LHCN-M2 (cell line): ENCODE measurements at places on chromosomes 7 and 10. TPM values are rescaled to one million over a fixed set of nuclear protein-coding genes. Genes with fewer than 3 reads are reported as not detected.

The BEND7 gene
- 4.2 and 5.6 TPM in 2 replicates for total RNA-seq

DNA sequence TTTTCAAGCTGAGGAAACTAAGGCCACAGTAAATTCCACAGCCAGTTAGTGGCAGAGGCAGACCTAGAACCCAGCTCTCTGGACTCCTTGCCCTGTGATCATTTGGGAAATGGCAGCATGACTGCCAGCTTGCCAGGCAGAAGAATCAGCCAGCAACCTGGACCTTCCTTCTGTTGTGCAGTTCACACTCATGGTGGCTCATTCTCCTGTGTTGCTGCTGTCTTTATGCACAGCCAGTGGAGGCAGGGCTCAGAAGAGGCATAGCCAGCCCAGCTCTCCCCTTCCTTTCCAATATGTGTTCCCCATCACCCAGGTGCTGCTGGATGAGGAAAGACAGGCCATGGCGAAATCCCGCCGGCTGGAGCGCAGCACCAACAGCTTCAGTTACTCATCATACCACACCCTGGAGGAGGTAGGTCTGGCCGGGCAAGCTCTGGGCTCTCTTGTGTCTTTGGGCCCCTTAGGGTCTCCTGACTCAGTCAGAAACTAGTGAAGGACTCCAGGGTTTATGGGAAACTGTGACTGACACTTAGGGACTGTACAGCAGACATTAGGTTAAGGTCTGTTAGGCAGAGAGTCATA lies 14.8 kb downstream of the CPA5 start:
- no peak for DNase-seq

The EGR2 gene
- 0.13 and 0.46 TPM in 2 replicates for total RNA-seq

The NCAPG2 gene
- total RNA-seq: 73.7 and 83.5 TPM in 2 replicates

The KIAA1549 gene
- 2.5 and 3.3 TPM in 2 replicates for total RNA-seq

- DNase-seq: peak; percentile 66
Observed at GRCh38 chr7:131370523-131370968, 42.9 kb downstream of the MKLN1 start.

GRCh38 chr7:56077681-56078080 lies 13.6 kb downstream of the SUMF2 start:
- DNase-seq: no peak

The DOCK1 gene
- 38.0 and 45.5 TPM in 2 replicates for total RNA-seq

DNA sequence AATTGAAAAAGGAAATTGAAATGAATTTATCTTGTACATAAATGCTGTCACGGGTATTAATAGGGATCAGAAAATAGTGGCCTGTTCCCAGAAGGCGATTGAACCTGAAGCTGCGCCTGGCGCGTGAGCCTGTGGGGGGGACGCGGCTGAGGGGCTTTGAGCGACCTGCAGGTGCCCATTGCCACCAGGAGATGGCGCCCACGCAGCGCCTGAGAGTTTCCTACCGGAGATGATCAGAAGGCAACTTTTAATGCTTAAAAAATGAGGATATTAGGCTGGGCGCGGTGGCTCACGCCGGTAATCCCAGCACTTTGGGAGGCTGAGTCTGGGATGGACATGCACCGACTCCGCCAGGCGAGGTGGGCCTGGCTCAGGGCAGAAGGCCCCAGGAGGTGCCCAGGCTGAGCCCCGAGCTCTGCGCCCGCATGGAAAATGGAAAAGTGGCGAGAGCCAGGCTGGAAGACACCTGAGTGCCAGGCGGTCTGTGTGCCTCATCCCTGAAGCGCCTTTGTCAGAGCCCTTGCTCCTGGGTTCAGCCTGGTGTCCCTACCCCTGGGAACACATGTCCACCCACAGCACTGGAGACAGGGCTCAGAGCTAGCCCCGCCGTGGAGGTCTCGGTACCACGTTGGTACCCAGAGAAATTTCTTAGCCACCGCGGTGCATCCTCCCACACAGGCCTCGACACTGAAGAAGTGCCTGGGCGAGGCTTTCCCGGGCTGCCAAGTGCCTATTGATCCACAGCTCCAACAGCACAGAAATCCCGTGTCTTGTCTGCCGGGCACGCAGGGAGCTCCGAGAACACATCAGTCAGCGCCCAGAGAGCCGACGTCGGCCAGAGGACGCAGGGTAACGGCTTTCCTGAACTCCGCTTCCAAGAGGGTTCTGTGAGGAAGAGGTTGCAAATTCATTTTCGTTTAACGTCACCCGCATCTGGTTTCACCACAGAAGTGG lies 117.4 kb downstream of the INPP5A start:
- peak; percentile 38 for DNase-seq

The GIMAP8 gene
- 0.06 TPM in 1 of 2 replicates, not detected in the other for total RNA-seq

The FBXL13 gene
- total RNA-seq: 0.63 and 2.4 TPM in 2 replicates

DNA sequence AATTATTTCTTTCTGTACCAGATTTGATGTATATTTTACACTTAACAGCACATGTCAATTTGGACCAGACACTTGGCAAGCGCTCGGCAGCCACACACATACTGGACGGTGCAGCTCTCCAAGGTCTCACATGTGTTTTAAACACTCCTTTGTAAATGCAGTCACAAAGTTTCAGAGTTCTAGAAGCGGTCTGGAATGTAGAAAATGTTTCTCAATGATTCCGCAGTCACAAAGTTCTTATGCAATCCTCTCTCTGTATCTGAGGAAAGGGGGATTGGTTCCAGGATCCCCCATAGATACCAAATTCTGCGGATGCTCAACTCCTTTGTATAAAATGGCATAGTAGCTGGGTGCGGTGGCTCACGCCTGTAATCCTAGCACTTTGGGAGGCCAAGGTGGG lies 253.0 kb upstream of the GRB10 start:
- DNase-seq: no peak

DNA sequence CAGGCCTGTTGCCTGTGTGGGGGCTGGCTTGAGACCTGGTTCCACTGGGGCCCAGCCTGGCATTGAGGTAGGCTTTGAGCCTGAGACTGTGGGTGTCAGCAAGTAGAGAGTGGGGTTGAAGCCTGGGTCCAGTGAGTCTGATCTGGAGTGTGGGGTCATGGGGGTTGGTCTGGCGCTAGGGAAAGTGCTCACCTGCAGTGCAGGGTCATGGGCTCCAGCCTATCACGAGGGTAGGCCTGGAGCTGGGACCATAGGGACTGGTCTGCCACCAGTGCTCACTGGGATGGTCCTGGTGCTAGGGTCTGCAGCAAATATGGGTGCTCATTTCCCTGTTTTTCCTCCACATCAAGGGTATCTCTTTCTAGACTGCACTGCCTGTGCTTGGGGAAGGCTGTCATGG lies 95.4 kb upstream of the KLF14 start:
- DNase-seq: no peak

- no peak for DNase-seq
Observed at GRCh38 chr10:33975481-33975880, 641.0 kb upstream of the NRP1 start.

The NME8 gene
- not detected in 2 replicates for total RNA-seq

- DNase-seq: no peak
Observed at GRCh38 chr7:47400741-47401206, 181.1 kb downstream of the TNS3 start.

The SYNPO2L gene
- 0.32 and 0.63 TPM in 2 replicates for total RNA-seq

DNA sequence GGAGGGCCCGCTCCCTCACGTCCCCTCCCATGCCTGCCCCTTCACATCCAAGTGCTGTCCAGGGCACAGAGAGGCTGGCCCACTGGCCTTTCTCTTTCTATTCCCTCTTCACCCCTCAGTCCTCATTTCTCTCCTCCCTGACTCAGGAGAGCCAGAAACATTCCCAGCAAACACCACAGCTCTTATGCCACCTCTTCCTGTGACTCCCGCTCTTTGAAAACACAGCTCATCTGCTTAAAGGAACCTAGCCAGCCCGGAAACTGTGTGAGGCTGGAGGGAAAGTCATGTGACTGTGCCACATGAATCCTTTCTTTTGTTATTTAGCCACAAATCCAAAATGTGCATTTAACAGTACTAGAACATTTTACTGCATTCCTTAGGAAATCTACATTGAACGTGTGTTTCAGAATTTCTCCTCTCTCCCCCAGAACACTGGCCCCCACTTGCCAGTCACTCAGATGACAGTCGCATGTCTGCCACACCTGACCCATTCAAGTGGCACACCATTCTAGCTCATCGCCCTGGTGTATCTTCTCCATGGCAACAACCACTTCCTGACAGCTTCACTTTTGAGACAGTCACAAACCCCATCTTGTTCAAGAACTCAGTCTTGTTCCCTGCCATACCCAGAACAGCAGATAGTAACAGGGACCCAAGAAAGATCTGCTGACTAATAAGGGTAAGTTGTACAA lies 42.8 kb downstream of the GRB10 start:
- no peak for DNase-seq

GRCh38 chr7:23106823-23107663 lies 1.5 kb downstream of the KLHL7 start:
- DNase-seq: no peak

DNA sequence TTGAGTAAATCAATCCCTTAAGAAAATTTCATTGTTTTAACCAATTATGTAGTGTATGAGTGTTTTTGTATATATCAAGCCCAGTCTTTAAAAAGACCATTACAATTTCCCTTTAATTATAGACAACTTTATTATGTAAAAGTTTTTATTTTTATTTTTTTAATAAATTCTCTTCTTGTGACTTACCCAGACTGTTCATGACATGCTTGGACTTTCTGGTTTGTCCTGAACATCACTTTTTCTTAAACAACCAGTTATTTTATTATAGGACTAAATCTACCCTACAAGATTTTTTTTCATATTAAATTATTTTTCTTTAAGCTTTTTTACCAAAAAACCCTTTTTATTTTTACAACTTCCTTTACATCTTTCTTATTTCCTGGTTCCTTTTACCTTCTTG lies 410.4 kb downstream of the ATRNL1 start:
- peak; percentile 44 for DNase-seq

DNA sequence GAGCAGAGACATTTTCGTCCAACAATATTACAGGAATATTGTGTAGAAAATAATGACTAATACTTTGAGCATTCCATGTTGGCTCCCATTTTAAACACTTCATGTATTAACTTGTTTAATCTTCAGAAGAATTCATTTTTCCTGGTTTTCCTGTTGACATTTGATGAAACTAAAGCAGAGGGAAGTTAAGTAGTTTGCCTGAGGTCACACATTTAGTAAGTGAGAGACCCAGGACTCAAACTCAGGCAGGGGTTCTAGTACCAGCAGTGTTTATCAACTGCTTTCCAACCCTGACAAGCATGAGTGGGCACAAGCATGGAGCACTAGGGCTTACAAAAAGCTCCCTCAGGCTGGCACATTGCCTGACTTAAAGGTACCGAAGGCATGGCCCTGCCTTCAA lies 719.1 kb downstream of the AUTS2 start:
- no peak for DNase-seq

The FFAR4 gene
- total RNA-seq: not detected in 2 replicates

- peak; percentile 9 for DNase-seq
Observed at GRCh38 chr10:14758994-14759664, 15.6 kb downstream of the FAM107B start.

The FLNC gene
- total RNA-seq: 215 and 254 TPM in 2 replicates
